Upper lobe of right lung (tissue), 1 donor: ENCODE measurements at places on chromosomes 13 and 19. TPM values are rescaled to one million over a fixed set of nuclear protein-coding genes. Genes with fewer than 3 reads are reported as not detected.
A peak's percentile ranks its signal among the peaks of the same experiment; 100 is the strongest.

- no peaks in the 10 kb centered on the region for H3K27me3 ChIP-seq
- H3K36me3 ChIP-seq: no peaks in the 10 kb centered on the region
- H3K27ac ChIP-seq: peak overlapping the region; percentile 14
- peaks cover 13% of the 10 kb centered on the region for H3K4me1 ChIP-seq
- H3K4me3 ChIP-seq: no peak overlapping the region
- DNase-seq: no peak
These were observed 141.2 kb downstream of the LHFPL6 start for GRCh38 chr13:39461685-39462266.

DNA sequence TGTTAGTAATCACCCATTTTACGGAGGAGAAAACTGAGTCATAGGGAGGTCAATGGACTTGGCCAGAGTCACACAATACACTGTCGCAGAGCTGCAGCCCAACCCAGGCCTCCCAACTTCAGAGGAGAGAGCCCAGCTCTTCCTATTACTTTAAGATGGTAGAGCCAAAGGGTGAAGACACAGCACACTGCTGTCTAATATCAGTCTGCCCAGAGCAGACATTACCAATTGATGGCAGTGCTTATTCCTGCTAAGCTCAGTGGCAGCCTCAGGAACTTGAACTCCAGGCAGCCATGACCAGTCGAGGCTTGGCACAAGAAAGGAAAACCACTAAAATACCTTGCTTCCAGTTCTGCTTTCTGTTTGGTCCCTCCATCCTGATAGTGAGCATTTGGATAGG, 18.4 kb downstream of the TMEM150B start:
- no peaks in the 10 kb centered on the region for H3K36me3 ChIP-seq
- peaks cover 3% of the 10 kb centered on the region for H3K4me1 ChIP-seq
- no peak for DNase-seq
- no peaks in the 10 kb centered on the region for H3K27me3 ChIP-seq

DNA sequence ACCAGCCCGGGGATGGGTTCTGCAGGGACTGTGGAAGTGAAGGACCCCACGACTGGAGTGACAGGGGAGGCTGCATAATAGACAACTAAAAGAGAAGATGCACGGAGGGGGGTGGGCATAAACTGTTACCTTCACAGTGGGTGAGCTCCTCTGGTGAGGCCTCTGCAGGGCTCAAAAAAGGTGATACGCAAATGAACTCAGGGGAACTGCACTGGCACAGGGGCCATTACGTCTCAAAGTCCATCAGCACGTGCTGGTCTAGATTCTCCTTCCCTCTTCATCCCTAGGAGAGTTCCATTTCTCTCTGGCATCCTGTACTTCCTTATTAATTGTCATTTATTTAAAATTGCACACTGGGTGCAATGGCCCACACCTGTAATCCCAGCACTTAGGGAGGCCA, 8.1 kb upstream of the FFAR2 start:
- H3K27me3 ChIP-seq: no peaks in the 10 kb centered on the region
- peaks cover 45% of the 10 kb centered on the region for H3K4me1 ChIP-seq
- no peak overlapping the region for H3K4me3 ChIP-seq
- H3K27ac ChIP-seq: no peak overlapping the region

GRCh38 chr13:34153428-34154180, 335.7 kb downstream of the RFC3 start:
- no peaks in the 10 kb centered on the region for H3K36me3 ChIP-seq
- H3K27ac ChIP-seq: no peak overlapping the region
- DNase-seq: no peak
- no peaks in the 10 kb centered on the region for H3K27me3 ChIP-seq

GRCh38 chr19:10686661-10687517, 14.3 kb upstream of the QTRT1 start:
- H3K4me1 ChIP-seq: no peaks in the 10 kb centered on the region
- DNase-seq: no peak
- no peaks in the 10 kb centered on the region for H3K27me3 ChIP-seq
- H3K4me3 ChIP-seq: no peak overlapping the region

The IFNL1 gene
- not detected for total RNA-seq

The NTF4 gene
- 2.7 TPM for total RNA-seq
